ENCODE measurements at places on chromosomes 16 and 17.

GRCh38 chr16:8070506-8070905, 519.8 kb downstream of the TMEM114 start:
- DNase-seq = no peak

- DNase-seq = no peak
These were observed 231.0 kb upstream of the EEF2KMT start for GRCh38 chr16:5328546-5328945.

- no peak for DNase-seq
These were observed 102.2 kb downstream of the CDK5R1 start for GRCh38 chr17:32588982-32589381.

GRCh38 chr16:8796469-8797363, 723 bp downstream of the TMEM186 start:
- DNase-seq = no peak

DNA sequence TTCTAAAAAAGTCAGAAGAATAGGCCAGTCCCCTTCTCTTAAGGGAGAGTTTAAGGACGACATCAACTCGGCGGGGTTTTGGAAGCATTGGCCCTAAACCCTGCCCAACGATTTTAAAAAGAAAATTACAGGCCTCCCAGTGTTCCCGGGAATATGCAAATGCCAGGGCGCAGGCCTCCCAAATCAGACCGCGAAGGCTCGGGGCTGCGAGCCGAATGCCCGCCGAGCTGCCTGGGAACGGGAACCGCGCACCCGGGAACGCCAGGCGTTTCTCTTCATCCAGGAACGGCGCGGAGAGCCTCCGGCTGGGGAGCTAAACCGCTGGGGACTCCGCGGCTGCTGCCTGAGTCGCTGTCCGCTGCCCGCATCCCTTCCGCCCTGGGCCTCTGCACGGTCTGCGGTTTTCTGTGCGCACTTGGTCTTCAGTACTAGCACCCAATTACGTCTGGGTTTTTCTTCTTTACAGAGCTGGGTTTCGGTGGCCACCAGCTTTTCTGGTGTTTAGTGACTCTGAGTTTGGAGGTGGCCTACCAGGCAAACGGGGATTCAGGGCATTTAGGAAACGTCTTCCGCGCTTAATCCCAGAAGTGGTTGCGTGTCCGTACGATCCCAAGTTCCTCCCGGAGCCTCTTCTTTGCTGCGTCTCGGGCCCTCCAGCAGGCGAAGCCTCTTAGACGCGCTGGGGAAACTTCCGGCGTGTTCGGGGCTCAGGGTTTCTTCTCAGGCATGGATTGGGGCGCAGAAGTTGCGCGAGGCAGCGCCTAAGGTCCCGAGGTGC, 5.7 kb downstream of the IRX5 start:
- DNase-seq = no peak

- no peak for DNase-seq
These were observed 60.2 kb upstream of the PHOSPHO1 start for GRCh38 chr17:49290690-49291359.

DNA sequence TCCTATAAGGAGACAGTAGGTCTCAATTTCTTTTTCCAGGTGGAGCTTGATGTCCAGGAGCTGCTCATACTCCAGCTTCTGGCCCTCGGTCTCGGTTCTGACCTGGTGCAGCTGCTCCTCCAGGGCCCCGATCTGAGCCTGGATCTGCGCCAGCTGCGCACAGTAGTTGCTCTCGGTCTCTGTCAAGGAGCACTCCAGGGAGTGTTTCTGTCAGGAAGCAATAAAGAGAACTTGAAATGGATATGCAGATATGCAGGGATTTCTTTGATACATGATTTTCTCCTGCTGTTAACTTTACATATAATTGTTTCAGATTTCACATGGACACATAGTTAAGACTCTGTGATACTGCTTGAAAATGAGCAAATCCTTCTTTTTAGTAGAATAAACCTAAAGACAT, 4.7 kb downstream of the KRT25 start:
- no peak for DNase-seq

DNA sequence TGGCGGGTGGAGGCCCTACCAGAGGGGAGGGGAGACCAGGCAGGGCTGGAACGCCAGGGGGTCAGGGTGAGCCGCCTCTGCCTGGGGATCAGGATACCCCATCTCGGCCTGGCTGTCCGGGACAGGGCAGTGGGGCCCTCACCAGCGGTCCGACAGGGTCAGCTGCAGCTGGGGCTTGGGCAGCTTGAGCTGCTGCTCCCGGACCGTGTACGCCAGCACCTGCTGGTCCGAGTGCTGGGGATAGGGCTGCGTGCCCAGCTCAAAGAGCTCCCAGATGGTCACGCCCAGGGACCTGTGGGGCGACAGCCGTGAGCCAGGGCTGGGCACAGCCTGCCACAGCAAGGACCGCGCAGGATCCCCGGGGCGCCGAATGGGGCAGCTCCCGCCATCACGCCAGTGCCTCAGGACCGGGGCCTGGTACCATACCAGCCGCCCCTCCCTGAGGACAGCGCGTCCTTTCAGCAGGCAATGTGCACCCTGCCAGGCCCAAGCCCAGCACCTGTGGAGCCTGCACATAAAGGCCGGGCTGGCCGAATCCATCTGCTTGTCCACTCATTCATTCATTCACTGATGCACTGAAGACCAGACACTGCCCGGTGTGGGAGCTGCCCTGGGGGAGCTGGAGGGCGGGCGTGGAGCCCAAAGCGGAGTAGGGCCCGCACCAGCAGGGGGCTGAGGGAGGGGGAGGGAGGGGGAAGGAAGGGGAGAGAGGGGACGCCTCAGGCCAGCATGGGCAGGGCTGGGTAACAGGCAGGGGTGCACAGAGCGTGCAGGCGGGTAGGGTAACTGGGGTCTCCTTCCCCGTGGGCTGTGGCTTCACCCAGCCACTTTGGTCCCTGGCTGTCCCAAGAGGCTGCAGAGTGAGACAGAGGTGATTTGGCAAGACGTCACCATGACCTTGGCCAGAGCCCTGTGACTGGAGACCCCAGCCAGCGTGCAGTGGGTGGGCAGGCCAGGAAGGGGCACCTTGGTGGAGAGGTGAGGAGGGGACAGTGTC, 42.0 kb upstream of the PVALEF start:
- no peak for DNase-seq

- no peak for DNase-seq
These were observed 99.0 kb downstream of the OR1D5 start for GRCh38 chr17:2964370-2964769.

DNA sequence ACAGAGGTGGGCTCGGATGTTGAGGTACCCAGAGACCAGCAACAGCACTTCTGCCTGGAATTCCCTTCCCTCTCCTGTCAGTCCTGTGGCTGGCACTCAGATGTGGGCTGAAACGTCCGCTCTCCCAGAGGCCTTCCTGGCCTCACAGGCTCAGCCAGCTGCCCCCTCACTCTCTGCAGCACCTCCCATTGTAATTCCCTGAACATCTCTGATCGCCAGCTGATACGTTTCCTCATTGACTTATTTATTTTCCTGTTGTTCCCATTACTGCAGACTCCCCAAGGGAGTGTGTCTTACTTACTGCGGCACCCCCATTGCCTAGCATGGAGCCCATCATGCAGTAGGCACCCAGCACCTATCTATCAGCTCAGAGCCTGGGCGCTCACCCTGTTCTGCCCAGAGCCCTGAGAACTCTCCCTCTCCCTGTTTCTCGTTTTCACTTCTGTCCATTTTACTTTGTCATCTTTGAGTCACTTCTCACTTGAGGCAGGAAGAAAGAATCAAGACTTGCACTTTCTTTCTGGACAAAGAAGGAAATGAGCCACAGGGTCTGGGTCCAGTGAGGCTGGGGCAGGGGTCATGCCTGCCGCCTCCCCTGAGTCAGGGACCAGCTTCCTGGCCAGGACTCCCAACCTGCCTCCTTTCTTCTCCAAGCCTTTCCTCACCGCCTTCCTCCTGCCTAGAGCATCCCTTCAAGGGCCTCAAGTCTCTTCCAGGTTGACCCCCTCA, 10.2 kb downstream of the CDH5 start:
- DNase-seq = no peak

DNA sequence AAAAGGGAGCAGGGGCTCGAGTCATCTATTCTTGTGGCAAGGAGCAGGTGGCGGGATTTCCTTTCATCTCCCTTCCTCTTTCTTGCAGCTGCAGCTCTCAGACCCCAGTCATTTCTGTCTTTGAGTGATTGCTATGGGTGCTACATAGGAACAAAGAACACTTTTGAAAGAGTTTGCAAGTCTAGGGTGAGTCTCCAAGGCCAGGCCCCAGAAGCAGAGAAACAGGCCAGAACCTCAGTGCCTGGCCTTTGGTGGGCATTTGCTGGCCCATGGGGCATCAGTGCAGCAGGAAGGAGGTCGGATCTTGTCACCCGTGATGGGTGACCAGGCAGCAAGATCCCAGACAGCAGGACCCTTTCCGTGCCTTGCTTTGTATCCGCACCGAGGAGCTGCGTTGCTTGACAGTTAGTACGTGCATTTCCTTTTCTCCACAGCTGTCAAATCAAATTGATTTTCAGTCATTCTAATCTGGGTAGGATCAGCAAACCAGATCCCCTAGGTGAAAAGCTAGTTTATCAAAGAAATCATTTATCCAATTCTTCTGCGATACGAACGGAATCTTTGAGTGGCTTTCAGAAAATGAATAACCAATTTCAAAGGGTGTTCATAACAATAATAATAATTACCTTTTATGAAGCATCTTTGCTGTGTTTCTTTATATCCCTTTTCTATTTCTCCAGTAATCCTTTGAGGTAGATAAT, 244.6 kb upstream of the MAF start:
- DNase-seq = no peak

DNA sequence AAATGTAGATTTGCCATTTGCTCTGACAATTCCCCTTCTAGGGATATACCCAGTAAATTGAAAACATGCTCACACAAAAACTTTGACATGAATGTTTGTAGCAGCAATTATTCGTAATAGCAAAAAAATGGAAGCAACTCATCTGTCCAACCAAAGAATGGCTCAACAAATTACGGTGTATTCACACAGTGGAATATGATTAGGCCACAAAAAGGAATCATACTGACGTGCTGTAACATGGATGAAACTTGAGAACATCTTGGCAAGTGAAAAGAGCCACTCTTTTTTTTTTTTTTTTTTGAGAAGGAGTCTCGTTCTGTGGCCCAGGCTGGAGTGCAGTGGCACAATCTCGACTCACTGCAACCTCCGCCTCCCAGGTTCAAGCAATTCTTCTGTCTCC, 24.1 kb upstream of the SPNS3 start:
- DNase-seq = no peak

DNA sequence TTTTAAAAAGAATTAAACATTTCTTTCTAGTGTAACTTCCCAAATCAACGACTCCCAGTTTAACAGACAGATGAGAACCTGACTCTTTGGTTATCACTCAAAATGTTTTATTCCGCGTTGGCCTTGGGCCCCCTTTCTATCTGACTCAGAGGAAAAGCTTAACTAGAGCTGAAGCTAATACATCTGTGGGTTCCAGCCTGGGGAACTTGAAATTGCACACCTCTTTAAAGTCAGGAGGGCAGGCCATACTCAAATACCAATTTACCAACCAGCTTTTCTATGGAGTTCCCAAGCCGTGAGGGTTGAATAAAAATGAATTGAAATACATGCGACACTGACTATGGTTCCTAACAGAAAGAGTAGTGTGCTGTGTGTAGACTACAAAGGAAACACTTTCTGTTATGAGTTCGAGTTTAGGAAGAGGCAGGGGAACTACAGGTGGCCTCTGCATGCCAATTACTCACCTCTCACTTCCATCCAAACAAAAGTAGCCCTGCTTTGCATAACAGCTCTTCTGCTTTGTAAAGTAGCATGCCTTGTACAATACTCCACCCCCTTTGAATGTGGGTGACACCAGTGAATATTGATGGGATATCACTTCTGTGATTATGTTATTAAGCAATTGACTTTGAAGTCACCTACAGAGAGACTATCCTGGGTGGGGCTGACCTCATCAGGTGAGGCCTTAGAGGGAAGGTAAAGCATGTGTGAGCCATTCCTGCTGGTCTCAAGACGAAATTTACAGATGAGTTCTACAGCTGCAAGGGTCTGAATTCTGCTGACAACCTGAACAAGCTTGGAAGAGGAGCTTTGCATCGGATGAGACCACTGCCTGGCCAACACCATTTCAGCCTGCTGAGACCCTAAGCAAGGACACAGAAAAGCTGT, 92.1 kb downstream of the WDR59 start:
- no peak for DNase-seq

DNA sequence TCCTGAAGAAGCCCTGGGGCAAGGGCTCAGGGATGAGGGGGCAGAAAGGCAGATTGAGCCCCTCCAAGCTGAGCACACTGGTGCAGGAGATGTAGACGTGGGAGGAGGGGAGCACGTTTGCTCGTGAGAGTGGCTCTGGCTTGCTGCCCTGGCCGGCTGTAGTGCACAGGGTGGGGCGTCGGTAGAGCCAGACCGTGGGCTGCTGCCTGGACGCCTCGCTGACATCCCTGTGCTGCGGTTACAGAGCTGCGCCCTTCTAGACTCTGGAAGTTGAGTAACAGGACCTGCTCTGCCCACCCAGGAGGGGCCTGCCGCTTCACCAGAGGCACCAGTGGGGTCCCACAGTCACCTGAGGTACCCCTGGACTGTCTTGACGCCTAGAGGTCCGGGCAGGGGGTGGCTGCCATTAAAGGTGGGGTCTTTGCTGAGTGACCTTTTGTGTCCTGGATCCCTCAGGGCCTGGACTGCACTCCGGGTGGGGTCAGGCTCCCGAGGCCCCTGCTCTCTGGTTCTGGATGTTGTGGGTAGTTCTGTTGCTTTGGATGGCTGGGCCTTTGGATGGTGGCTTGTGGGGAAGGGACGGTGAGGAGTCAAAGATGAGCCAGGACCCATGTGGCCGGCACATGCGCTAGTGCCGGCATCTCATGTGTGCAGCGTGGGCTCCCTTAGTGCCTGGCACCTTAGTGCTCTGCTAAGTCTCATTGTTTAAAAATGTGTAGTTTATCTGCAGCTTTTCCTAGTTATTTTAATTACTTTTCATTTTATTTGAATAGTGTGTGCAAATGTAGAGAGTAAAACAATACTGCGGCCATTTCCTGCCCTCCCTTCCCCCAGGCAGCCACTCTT, 41.7 kb downstream of the PGS1 start:
- no peak for DNase-seq

- no peak for DNase-seq
These were observed 13.5 kb downstream of the ITGB4 start for GRCh38 chr17:75734674-75735294.

DNA sequence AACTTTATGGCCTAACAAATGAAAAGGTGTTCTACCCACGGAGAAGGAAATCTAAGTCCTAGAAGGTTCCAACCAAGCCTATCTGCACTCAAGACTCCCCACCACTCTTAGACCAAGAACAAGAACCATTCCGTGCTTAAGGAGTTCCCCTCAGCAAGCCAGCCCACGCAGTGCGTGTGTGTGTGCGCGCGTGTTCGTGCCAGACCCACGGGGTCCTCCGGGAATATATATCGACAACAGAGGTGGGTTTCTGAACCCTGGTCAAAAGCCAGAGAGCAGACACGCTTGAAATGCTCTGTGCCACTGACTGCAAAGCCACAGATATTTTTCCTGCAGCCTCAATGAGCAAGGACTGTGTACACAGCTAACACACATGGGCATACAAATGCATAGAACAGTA, 70.7 kb downstream of the SLC39A11 start:
- no peak for DNase-seq
